ENCODE measurements at places on chromosomes 11 and 22.

GRCh38 chr11:65911682-65912568 lies 6.9 kb downstream of the C11orf68 start:
- DNase-seq = peak; percentile 90

- no peak for DNase-seq
Observed at GRCh38 chr11:127223026-127223425, 222.5 kb upstream of the KIRREL3 start.

GRCh38 chr11:46874586-46874985 lies 28.5 kb upstream of the CKAP5 start:
- no peak for DNase-seq

GRCh38 chr11:357582-357981 lies 11.7 kb upstream of the B4GALNT4 start:
- DNase-seq = no peak

DNA sequence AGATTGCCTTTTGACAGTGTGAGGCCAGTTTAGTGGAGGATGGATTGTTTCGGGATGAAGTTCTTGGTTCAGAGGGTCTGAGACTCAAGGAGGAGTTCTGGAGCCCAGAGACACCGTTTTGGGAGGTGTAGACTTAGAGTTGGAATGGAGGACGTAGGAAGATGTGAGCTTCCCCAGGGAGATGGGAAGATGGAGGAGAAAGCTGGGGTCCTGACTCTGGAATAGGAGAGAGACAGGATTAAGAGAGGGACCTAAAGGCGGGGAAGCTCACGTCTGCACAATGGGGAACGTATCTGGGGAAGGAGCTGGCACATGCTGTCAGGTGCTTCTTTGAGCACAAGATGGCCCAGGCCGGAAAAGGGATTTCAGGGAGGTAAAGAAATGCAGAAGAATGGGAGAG lies 71.3 kb upstream of the CLDN5 start:
- DNase-seq = no peak
